ENCODE measurements at places on chromosomes 13 and 19.
A peak's percentile ranks its signal among the peaks of the same experiment; 100 is the strongest.

- no peak for DNase-seq
Measured at GRCh38 chr19:43462785-43463380, 2.5 kb downstream of the LYPD3 start.

GRCh38 chr19:29105629-29106292 is 107.2 kb downstream of the UQCRFS1 start:
- no peak for DNase-seq

DNA sequence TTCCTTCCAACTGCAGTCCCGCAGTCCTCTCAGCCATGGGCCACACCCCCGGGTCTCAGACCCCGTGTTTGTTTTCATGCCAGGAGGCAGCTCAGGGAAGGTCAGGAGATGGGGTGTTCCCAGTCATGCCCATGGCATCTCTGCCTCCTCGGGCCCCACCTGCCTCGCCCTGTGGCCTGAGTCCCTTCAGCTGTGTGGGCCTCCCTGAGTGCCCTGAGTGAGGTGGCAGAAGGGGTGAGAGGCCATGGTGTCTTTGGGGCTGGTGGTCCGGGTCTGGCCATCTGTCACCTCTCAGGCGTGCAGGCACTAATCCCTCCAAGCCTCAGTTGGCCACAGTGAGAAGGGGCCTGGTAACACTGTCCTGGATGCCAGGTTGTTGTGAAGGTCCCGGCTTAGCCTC is 10.9 kb upstream of the KDM4B start:
- peak; percentile 59 for DNase-seq

DNA sequence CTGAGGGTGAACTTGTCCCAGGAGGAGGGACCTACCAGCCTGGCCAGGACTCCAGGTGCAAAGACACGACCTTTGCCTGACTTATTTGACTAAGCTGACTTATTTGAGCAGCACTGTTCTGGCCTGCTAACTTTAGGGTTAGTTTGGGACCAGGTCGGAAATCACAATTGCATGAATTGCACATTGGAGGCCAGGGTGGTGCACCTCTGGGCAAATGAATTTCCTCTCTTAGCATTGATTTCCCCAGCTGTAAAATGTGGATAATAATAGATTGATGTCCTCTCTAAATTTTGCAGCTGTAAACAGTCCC is 1.4 kb upstream of the BST2 start:
- no peak for DNase-seq

GRCh38 chr13:61086087-61086486 is 329.6 kb downstream of the PCDH20 start:
- no peak for DNase-seq

DNA sequence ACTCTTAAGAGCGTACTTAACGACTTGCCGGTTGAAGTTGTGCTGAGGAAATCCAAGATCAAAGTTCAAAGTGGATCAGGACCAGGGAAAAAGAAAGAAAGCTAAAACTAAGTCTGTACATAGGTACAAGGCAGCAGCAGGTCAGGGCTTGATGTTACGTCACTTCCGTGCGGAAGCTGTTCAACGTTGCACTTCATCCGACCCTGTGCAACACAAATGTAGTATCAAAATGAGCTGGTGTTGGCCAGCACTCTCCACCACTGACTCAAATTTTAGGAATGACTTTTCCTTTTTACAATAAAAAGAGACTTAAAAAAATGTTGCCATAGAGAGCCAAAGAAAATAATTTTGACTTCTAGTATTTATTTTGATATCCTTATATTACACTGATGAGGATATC is 1315.4 kb downstream of the EFNB2 start:
- no peak for DNase-seq

DNA sequence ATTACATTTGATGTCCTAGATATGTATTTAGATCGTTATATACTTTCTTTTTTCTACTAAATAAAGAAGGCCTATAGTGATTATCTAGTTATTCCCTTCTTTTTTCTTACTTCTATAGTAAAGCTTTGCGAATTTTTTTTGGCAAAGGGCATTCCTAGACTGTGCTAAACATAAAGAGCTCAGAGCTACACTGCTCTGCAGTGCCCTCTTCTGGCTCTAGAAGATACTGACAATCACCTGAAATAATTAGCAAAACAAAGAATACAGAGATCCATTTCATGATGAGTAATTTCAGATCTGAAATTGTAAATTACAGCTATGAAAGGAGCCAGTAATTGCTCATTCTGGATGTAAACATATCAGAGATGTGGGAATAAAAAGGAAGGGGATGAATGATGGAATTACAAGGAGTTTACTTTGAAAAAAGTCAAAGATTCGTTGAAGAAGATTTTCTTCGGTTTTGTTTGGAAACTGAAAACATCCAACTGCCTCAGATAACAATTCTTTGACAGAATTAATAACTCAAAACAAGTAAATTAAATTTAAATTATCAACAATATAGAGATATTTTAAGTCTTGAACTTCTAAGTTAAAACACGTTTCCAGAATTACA is 288.5 kb downstream of the NALCN start:
- no peak for DNase-seq

GRCh38 chr13:51674276-51674675 is 90.0 kb downstream of the WDFY2 start:
- DNase-seq: no peak

- DNase-seq: no peak
Measured at GRCh38 chr19:49407482-49408015, 15.7 kb downstream of the PTH2 start.

- no peak for DNase-seq
Measured at GRCh38 chr13:99308471-99309087, 1.4 kb upstream of the GPR183 start.

All from natural killer cell treated with Interleukin-12 subunit alpha and Interleukin-12 subunit beta and Interleukin-15 and Interleukin-18, amount 100 ng/mL, for 72 hours (primary cell).